ENCODE measurements at places on chromosomes 12 and 14.

GRCh38 chr14:69268763-69269162, 8.8 kb downstream of the GALNT16 start:
- no peak for DNase-seq

- DNase-seq: no peak
These were observed 57.1 kb downstream of the GALC start for GRCh38 chr14:87935886-87936285.

DNA sequence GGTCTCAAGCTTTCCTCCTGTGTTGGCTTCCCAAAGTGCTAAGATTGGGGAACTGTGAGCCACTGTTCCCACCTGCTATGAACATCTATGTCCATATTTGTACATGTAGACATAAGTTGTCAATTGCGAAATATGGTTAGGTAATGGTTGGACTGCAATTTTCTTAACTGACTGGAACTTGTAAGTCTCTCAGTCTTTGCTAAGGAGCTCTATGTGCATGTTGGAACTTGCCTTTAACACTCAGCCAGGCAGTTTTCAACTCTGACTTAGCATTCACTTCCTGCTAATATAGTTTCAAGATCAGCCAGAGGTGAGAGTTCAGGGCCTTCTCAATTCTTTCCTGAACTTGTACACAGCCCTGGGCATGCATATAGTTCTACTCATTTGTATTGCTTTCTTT, 44.5 kb upstream of the EEA1 start:
- no peak for DNase-seq

- DNase-seq: peak; percentile 88
These were observed 16.6 kb downstream of the FBRSL1 start for GRCh38 chr12:132506328-132507160.

- DNase-seq: no peak
These were observed 105.1 kb downstream of the SINHCAF start for GRCh38 chr12:31220633-31221550.

DNA sequence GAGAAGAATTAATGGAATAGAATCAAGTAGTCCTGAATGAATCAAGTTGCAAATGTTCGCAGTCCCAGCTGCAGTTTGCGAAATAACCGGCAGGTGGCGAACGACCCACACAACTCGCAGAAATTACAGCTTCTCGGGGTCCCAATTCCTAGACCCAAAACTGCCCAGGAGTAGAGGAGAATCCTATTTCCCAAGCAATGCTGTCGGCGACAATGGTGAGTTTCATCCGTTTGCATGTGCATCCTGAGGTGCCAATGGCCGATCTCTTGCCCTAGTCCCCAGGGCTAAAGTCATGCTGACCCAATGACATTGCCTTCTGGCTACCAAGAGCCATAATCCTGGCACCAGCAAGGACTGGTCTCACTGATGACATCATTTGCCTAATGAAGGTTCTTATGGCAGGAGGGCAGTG, 8.5 kb upstream of the ASCL1 start:
- DNase-seq: peak; percentile 61

DNA sequence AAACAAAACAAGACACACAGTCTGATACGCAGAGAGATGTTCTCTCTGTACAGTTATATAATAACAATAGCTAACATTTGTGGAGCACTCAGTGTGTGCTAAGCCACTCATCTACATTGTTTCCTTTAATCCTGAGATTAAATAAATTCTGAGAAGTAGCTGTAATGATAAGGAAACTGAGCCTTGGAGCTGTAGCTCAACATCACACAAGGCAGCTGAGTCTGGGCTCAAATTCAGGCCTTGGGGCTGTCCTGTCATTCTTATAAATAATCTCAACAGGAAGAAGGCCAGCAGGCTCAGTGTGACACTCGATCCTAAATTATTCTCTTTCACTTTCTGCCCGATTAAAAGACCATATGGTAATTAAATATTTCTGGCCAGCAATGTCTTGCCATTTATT, 24.5 kb downstream of the CDKN1B start:
- no peak for DNase-seq

GRCh38 chr12:113267621-113268020, 46.4 kb downstream of the TPCN1 start:
- no peak for DNase-seq

- DNase-seq: no peak
These were observed 6.3 kb upstream of the KCNJ8 start for GRCh38 chr12:21780786-21781185.

DNA sequence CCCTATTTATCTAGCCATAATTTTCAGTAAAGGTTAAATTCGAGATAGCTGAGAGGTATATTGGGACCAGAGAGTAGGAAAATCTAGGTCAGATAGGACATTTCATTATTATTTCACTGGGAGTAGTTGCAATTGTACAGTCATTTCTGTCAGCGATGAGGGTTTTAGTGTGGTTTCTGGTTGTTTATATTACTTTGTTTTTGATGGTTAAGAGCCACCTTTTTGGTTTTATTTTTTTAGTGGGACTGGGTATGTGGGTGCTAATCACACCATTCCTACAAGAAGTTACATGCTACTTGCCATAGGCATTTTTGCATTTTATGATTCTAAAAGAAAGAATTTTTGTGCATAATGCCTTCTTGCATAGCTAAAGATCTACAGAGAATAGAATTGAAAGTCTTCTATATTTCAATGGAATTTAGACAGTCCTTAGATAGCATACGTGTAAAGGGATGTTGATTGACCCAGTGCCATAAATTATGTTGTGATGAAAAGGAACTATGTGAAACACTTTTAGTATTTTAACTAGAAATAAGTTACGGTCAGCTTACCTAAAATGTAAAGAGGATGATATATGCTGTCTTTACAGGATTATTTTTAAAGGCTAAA, 85.2 kb downstream of the KTN1 start:
- DNase-seq: no peak

DNA sequence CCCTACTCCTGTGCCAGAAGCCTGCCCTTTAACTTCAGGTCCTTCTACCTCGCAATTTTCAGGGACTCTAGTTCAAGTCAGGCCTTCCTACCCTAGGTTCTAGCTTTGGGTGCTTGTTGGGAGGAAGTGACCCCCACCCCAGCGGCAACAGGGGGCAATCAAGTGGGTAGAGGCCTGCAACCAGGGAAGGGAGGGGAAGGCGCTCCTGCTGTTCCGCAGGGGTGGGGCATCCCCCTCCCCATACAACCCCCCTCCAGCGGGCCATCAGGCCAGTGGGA, 204 bp upstream of the PRPH start:
- DNase-seq: no peak

DNA sequence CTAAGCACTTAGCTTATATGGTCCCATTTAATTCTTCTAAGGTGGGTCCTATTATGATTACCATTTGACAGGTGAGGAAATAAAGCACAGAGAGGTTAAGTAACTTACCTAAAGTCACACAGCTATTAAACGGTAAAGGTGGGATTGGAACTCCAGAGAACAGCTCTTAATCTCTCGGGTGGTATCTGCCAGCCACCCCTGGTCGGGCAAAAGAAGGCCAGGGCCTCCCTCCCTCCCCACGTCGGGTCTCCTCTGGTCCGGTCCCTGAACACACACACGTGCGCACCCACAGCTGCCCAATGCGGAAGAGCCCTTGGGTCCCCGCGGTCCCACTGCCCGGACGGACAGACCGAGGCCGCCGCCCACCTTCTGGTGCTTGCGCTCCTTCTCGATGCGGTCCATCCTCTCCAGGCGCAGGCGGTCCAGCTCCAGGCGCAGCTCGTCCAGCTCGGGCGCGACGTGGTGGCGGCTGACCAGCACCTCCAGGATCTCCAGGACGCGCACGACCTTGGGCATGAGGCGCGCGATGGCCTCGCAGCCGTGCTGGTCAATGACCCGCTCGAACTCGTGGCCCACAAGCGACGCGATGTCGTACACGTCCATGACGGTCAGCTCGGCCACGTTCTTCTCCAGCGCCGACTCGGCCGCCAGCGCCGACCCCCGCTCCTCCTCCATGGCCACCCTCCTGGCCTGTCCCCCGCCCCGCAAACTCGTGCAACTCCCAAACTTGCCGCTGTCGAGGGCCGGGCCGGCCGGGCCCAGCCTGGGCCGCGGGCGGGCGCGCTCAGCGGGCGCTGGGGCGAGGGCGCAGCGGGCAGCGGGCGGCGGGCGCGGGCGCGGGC, 490 bp downstream of the RILPL1 start:
- peak; percentile 76 for DNase-seq

DNA sequence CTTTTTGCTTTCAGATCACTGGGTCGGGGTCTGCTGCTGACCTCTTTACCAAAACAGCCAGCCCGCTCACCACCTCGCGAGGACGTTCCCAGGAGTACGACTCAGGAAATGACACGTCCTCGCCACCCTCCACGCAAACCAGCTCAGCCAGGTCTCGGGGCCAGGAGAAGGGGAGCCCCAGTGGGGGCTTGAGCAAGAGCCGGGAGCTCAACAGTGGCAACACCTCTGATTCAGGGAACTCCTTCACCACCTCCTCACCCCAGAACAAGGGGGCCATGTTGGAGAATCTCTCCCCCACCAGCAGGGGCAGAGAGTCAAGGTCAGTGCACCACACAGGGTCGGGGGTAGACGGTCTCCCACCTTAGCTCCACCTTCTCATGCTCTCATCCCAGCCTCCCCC, 33.4 kb upstream of the HSPB8 start:
- no peak for DNase-seq

- DNase-seq: no peak
These were observed 183.3 kb downstream of the EFCAB11 start for GRCh38 chr14:89771251-89771650.

GRCh38 chr14:106547735-106548434, 1021.5 kb downstream of the TMEM121 start:
- no peak for DNase-seq
